Daoy (cell line): ENCODE measurements at places on chromosomes 5 and 9. TPM values are rescaled to one million over a fixed set of nuclear protein-coding genes. Genes with fewer than 3 reads are reported as not detected.
A peak's percentile ranks its signal among the peaks of the same experiment; 100 is the strongest.

PCDHGA9 gene
- total RNA-seq = 1.2 TPM in 1 of 2 replicates, not detected in the other

PCDHA9 gene
- 0.11 and 0.51 TPM in 2 replicates for total RNA-seq

ECM2 gene
- 0.15 and 0.17 TPM in 2 replicates for total RNA-seq

ABO gene
- total RNA-seq = not detected in 2 replicates

GABRA6 gene
- total RNA-seq = not detected in 2 replicates

SLC34A3 gene
- total RNA-seq = not detected in 2 replicates

DNA sequence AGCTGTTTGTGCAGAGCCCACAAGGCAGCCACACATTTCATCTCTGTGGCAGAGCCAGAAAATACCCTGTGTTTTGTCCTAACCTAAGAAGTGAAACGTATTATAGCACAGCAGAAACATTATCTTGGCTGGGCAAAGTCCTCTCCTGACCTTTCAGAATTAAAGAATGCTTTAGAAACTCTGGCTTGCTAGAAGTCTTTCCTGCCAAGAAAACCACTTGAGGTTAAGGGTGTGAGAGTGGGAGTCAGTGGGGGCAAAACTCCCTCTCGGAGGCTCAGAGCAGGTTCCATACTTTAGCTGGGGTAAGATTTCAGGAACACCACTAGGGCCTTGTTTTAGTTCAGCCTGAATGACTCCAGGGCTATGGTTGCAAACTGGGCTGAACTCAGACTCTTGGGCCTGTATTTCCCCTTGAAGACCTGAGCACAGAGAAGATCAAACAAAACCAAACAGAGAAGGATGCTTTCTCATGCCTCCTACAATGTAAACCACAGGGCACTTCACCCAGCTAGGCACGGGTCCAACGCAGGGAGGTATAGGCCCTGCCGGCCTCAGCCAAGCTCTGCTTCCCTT lies 48.0 kb downstream of the ZNF366 start:
- peak; percentile 54 for DNase-seq

DNA sequence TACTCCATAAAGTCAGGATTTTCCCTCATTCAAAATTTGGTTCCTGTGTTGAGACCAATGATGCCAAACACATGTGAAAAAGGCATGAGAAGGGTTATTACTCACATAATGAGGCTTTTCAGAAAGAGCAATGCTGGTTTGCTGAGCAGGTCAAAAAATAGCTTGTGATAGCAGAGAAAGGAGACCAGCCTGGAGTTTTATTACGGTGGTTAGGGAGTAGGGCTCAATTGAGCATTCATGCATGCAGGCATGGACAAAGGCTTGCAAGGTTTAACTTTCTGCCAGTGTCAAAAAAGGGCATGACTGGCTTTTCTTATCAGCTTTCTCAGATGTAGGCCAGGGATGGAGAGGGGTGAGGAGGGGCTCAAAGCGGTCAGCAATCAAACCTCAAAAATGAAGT lies 628.3 kb downstream of the DNAH5 start:
- no peak for DNase-seq

GRCh38 chr5:854217-854616 lies 3.4 kb upstream of the ZDHHC11 start:
- DNase-seq = no peak

- DNase-seq = no peak
These were observed 131.5 kb downstream of the ZNF354C start for GRCh38 chr5:179191506-179192184.

- no peak for DNase-seq
These were observed 12.6 kb downstream of the HTR4 start for GRCh38 chr5:148641735-148642134.

DNA sequence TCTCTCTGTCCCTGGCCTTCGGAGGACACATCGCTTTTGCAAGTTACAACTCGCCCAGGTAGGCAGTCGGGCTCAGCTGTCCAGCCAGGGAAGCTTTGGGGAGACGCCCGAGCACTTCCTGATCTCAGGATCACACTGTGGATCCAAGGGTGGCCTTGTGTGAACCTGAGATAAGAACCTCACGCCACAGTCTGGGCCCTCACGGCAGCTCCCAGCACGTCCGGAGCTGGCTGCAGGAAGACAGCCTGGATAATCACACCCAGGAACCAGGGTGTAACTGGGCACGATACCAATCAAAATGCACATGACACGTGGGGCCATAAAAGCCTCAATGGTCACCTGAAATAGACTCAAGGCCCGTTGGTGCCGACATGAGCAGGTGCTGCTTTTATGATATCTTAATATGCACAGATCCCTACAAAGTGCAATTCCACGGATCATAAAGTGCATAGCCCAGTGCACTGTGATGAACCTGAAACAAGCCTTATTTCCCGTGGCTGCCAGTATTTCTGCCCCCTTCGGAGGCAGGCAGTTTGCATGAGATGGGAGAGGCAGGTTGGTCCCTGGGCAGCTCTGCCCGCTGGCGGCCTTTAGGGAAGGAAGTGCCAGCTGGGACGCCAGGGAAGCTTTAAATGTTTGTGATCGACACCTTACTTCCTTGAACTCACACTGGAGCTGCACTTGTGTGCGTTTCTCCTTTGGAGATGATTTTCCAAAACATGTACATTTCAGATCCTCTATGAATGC lies 14.5 kb downstream of the SLC6A18 start:
- no peak for DNase-seq

DNA sequence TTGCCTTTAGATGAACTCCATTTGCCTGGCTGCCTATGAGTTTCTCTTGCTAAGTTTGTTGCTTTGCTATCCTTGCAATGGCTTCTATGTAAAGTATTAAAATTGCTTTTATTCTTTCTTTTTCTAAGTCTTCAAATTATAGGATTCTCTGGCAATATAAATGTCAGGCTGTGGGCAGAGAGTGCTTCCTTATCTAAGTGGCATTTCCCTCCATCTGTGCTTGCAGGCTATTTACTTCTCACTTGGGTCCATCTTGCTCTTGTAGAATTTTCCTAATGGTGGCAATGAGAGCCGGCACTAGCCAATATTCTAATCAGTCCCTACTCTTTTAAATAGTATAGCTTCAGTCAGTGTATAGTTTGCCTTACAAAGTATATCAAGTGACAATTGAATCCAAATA lies 63.3 kb downstream of the FAM174A start:
- DNase-seq = no peak

DNA sequence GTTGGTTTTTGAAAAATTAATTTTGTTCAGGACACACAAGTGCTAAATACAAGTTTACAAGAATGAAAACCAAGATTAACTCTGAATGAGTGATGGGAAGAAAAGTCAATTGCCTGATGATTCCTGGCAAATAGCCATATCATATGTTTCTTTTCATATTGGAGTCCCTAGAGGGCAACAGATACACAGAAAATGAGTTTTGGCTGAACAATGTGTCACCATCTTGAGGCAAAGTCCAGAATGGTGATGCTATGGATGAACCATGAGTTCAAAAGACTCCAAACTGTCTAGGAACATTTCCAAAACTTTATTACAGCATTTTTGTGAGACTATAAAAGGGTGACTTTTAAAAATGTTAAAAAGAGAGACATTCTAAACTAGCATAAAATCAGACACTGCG lies 382.9 kb downstream of the TMEM161B start:
- no peak for DNase-seq

DNA sequence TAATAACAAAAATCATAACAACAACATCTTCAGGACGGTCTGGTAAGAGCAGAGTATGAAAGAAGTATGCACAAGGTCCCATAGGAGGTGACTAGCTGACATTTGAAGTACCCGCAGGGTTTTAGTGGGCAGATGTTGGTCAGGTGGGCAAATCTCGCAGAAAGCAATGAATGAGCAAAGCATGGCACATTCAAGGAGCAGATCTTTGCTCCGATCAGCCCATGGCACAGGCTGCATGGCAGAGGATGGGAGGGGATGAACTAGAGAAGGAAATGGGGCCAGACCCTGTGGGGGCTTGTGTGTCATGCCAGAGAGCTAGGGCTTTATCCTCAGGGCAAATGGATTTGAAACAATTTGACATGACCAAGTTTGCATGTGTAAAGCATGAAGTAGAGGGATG lies 90.0 kb downstream of the SEMA6A start:
- no peak for DNase-seq

GRCh38 chr9:135965124-135965756 lies 4.1 kb upstream of the UBAC1 start:
- DNase-seq = no peak

- DNase-seq = no peak
These were observed 19.1 kb upstream of the MVB12B start for GRCh38 chr9:126307322-126308061.
